ENCODE measurements at places on chromosomes 5 and 9.

- no peak for DNase-seq
Observed at GRCh38 chr5:161446655-161447054, 99.9 kb downstream of the GABRB2 start.

DNA sequence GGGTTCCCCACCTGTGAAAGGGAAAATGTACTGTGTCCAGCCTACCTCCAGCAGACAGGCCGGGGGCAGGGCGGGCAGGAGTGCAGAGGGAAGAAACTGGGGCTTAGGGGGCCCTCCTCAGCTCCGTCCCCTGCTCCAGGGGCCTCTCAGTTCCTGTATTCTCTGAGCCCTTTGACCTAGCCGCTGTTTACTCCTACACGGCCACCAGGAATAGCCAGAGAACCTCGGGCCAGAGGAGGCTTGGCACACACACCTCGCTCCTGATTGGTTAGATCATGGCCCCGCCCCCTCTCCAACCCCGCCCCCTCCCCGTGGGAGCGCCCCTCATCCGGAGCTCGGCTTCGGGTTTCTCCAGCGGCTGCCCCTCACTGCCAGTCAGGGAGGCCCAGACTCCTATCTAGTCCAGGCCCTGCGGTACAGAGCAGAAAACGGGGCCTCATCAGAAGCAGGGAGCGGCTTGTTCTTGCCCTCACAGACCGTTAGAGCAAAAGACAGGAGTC is 2.2 kb downstream of the ST6GALNAC6 start:
- peak; percentile 82 for DNase-seq

DNA sequence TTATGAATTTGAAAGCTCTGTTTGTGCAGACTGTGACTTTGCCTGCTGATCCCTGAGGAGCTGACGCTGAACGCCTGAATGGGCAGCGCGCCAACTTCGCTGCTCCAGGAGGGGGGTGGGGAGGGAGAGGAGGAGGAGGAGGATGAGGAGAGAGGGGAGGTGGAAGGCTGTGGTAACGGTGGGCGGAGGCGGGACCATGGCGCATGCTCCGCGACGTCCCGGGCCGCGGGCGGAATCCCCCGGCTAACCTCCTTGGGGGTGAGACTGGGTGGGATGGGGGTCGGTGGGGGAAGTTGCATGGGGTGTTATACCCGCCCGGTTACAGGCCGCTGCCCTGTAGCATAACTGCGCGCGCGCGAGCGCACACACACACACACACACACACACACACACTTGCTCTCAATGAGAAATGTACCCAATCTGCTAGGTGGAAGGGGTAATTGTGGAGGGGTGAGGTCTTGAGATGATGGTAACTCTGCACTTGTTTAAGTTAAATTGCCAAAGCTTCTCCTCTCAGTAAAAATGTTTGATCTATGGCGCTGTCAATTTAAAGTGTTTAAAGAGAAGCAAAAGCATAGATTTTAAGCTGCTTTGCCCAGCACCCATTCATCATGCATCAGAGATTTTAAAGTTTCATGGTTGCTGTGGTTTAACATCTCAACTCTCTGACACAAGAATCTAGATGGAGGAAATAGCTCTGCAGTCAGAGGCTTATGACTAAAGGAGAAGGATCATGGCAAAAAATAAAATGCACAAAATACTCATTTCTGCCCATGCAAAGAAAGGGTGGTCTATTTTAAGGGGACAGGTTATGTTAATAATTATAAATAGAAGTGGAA is 76.6 kb upstream of the TBCA start:
- peak; percentile 88 for DNase-seq

- no peak for DNase-seq
Observed at GRCh38 chr5:111820072-111820471, 63.1 kb upstream of the NREP start.

GRCh38 chr9:68538200-68538599 is 2.5 kb downstream of the TMEM252 start:
- no peak for DNase-seq

DNA sequence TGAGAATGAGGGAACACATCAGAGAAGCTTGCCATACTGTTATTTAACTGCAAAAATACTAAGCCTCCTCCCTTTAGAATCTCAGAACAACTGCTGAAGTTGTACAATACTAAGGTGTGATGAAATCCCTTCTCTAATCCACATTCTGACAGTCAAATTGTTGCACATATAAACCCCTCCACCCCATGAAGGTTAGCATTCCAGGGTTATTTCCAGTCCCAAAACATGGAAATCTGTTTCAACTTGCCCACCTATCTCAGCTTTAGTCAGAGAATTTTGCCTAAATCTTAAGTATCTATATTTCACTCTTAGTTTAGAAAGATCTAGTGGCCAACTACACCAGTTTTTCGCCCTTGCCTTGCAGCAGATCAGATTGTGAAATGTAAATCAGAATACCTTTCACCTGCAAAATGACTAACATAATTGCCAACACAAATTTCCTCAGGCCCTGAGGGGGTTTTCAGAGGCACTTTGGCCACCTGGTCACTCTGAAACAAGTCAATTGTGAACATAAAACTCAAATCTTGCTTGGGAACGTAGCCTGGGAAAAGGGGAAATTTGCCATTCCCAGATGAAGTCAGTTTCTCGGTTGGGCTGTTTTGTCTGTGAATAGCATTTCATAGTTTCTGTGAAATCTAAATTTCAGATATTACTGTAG is 93.9 kb downstream of the EFNA5 start:
- no peak for DNase-seq

- DNase-seq: no peak
Observed at GRCh38 chr5:132376694-132377641, 7.5 kb downstream of the SLC22A5 start.

- DNase-seq: no peak
Observed at GRCh38 chr9:83656952-83657351, 34.0 kb downstream of the IDNK start.

- no peak for DNase-seq
Observed at GRCh38 chr9:136375096-136375495, 1.6 kb upstream of the CARD9 start.

DNA sequence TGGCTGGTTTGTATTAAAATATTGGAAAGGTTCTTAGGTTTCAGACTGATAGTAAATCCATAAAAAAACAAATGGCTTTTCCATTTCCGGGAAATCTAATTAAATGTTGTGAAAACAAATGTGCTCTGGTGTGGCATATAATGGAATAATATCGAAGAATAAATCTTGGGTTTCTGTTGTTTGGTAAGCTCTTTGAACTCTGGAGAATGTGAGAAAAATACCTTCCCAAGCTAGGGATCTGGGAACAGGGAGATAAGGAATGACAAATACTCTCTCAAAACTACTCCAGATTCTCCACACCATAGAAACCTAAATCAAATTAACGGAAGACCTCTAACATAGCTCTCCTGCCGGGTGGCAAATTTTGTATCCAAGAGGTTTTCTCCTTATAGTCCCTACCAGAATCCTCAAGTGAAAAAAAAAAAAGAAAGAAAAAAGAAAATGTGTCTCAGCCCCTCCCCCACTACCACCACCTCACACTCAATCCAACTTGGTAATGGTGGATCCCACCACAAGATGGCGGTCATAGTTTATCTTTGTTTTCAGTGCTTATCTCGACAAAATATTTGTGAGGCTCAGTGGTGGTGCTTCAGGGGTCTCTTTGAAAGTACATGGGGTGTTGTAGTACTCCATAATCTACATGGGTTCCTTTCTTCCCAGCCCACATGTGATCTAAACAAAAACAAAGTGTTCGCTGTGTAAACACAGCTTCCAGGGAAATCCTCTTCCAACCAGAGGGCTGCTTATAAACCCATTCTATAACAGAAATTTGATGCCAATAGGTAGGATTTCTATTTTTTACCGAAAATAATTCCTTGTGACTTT is 54.5 kb upstream of the FST start:
- no peak for DNase-seq

GRCh38 chr5:158947846-158948245 is 151.9 kb downstream of the EBF1 start:
- DNase-seq: no peak

DNA sequence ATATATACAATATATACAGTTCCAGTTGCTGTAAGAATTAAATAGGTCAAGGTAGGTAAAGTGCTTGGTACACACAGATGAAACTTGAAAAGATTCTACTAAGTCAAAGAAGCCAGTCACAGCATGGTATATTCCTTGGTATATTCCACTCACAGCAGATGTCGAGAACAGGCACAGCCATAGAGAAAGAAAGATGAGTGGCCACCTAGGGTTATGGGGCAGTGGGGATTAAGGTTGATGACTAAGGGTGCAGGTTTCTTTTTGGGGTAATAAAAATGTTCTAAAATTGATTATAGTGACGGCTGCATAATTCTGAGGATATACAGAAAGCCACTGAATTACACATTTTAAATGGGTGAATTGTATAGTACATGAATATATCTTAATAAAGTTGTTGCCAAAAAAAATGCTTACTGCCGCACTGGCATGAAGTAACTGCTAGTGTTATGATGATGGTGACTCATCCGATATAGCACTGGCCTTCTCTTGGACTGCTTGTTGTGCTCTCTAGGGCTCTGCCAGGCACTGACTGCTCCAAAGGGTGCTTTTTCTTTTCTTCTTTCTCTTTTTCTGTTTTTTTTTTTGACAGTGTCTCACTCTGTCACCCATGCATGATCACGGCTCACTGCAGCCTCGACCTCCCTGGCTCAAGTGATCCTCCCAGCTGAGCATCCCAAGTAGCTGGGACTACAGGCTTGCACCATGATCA is 23.5 kb downstream of the TBC1D2 start:
- peak; percentile 96 for DNase-seq

- no peak for DNase-seq
Observed at GRCh38 chr9:130299785-130300615, 34.4 kb downstream of the HMCN2 start.

DNA sequence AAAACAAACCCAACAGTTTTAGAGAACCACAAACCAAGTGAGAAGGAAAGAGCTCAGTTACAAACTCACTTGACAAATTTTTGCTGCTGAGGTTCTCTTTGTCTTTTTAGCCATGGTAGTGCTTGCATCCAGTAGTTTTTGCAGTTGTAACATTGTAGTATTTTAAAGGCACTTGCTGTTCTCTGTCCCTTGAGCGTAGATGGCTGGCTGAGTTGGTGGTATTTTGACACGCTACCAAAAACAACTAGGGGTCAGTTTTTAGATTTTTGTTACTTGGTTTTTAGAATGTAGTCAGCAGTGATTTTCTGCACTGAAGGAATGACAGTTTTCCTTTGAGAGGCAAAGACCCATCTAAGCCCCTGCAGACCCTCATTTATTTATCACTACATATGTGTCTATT is 58.0 kb downstream of the TLE4 start:
- DNase-seq: no peak

DNA sequence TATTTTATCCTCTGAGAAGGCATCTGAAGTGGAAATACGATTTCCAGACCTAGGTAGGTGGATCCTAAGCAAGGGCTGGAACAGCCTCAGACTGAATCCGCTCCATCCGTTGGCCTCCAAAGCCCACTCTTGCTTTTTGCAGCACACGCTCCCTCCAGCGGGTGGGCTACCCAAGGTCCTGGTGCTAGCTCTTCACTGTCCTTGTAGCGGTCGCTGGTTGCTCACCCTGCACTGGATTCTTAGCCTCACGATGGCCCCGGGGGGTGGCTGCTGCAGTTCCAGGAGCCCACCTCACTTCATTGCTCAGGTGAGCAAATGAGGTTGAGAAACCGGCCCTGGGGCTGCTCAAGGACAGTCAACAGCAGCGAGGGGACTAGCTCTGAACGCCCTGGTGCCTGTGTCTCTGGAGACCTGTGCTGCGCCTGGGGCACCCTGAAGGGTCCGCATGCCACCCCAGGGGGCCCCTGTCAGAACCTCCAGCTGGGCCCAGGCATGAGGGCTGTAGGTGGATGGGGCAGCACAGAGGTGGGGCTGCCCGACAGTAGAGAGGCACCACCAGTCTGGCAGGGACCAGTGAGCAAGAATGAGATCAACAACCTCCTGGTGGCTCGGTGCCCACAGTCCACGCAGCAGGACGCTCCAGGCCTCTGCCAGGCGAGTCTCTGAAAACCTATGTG is 4.3 kb downstream of the MGAT4B start:
- no peak for DNase-seq

DNA sequence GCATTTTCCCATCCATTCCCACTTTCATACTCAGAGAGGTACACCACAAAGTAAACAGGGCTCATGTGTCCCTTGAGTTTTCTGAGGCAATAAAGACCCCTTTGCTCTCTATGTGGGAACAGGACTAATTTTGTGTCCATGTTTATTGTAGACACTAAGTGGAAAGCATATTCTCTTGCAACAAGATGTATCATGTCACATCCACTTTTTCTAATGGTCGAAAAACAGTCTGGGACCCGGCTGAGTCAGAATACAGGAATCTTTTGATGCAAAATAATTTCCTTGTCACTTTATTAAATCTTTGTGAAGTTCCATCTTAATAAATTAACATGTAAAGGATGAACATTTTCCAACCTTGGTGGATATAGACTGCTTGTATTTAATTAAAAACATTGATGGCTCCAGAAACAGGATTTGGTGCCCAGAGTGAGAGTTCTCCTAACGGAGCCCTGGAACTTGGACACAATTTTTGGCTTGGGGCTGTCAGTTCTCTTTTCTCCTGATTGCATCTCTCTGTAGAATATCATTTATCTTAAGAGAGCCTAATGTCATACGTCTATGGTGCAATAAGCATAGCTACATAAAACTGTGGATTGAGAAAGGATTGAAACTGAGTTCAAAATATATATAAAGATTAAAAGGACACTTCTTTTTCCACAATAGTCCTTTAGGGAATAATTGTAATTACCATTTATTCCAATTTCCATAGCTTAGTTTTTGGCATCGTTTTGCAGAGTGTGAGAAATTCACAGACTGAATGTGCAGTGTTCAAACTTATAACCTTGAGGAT is 1116.7 kb upstream of the SEMA6A start:
- no peak for DNase-seq

- no peak for DNase-seq
Observed at GRCh38 chr5:103434057-103434456, 128.5 kb downstream of the NUDT12 start.

DNA sequence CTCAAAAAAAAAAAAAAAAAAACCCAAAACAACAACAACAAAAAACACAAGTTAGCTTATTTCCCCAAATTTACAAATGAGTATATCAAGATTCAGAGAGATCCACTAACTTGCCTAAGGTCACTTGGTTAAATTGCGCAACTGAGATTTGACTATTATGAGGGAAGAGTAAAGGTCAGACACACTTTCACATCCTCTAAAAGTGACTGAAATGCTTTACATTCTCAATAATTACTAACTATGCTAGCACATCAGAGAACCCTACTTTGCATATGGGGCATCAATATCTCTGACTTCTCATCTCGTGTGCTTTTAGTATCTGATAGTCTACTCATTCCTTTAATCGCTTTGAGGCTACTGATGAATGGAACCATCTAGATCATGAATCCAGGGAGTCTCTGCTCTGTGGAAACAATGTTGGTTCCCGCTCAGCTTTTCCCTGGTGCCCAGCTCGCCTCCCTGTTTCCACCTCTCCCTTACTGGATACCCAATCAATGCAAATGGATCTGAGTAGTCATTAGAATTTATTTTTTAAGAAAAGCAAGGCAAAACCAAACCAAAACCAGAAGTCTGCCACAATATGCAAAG is 182.1 kb upstream of the TRIM32 start:
- no peak for DNase-seq

All from iris pigment epithelial cell (primary cell).